NCI-H1436 (cell line): ENCODE measurements at places on chromosomes 16 and 17.
A peak's percentile ranks its signal among the peaks of the same experiment; 100 is the strongest.

GRCh38 chr17:81489998-81490992 lies 22.3 kb downstream of the ACTG1 start:
- DNase-seq, result no peak

DNA sequence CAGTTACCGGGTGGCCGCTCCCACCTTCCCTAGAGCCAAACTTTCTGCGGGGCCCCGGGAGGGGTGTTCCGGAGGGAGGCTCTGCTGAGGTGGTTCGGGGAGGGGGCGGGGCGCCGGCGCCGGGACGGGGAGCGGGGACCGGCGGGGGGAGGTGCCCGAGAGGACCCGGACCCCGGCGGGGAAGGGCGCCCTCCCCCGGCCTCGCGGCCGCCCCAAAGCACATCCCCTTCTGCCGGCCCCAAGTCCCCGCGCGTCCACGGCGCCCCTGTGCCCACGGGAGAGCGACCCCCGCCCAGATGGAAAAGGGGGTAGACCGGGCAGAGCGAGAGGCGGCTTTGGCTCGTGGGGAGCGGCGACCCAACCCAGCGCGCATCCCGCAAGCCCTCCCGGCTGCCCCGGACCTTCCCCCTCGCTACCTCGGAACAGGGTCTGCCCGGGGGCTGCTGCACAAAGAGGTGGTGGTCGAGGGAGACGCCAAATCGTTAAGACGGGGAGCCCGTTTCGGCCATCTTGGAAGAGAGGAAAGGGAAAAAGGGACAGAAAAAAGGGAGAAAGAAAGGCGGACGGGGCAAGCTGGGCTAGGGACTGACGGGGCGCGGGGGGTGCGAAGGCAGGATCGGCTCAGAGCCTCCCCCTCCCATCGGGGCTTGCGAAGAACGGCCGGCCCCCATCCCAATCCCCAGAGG lies 530 bp downstream of the PCGF2 start:
- no peak for DNase-seq

DNA sequence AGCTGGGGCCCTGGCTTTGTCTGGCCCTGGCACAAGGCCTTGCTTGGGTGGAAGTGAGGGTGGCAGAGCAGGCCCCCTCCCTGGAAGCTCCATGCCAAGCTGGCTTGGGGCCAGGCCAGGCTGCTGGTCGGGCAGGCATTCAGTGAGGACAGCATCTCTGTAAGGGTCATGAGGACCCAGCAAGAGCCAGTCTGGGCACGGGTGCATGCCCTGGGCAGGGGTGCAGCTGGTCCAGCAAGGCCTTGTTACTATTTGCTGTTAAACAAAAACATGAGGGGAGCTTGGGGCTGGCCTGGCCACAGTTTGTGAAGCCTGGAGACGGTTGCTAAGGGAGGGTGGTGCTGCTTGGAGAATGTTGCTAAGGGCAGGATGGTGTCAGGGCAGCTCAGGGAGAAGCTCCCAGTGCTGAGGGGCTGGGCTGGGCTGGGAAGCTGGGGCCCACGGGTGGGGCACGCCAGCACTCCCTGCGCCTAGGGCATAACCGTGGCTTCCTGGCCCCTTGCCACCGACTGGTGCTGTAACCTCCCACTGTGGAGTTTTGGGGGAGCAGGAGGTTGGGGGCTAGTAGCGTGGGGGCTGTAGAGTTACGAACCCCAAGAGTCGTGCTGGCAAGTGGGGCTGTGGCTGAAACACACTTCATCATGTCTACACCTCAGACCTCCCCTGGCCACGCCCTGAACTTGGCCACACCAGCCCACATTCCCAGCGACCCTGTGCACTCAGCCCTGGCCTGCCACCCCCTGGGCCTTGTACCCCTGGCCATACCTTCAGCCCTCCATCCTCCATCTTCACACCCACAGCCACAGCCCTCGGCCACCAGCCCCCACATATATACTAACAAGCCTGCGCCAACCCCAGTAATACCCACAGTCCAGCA lies 1.6 kb downstream of the TPPP3 start:
- no peak for DNase-seq

GRCh38 chr17:5715478-5715877 lies 131.2 kb upstream of the NLRP1 start:
- no peak for DNase-seq

- peak; percentile 94 for DNase-seq
These were observed at the start of gene TSEN54 for GRCh38 chr17:75516255-75516618. TSEN54 (plus strand) TSS chr17:75516528; CDS start chr17:75516561, 33 bp downstream.

GRCh38 chr17:17377071-17377967 lies 74.1 kb downstream of the NT5M start:
- peak; percentile 45 for DNase-seq

GRCh38 chr17:74008196-74008595 lies 195.3 kb upstream of the RPL38 start:
- peak; percentile 69 for DNase-seq
